Kidney tubule cell (primary cell): ENCODE measurements at places on chromosomes 16 and 17.
A peak's percentile ranks its signal among the peaks of the same experiment; 100 is the strongest.

GRCh38 chr17:52027620-52028295 lies 130.8 kb downstream of the CA10 start:
- DNase-seq, result peak; percentile 86

DNA sequence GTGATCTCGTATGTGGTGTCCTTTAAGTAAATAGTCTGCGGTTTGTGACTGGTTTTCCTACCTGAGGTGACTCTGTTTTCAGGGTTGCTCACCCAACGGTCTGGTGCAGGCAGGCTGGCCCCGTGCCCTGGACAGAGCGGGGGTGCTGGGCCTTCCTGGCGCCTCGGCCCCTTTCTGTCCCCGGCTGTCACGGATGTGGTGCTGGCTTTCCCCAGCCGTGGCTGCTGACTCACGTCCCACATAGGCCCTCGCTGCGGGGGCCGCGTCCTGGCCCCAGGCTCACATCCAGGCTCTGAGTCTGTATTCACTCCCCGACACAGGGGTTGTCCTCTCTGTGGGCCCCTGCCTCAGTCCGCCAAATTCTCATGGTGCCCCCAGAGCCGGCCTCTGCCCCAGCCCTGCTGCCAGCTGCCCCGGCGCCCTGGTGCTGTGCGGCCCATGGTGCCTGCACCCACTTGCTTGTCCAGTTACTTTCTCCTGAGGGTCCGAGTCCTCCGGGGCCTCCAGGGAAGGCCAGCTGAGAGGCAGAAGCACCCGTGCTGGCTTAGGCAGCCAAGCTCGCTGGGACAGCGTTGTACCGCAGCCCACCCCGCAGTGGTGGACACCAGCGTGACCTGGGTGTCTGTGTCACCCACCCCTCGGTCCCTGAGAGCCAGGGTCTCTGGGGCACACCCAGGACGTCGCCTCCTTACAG lies 5.9 kb downstream of the CHMP6 start:
- DNase-seq, result no peak

DNA sequence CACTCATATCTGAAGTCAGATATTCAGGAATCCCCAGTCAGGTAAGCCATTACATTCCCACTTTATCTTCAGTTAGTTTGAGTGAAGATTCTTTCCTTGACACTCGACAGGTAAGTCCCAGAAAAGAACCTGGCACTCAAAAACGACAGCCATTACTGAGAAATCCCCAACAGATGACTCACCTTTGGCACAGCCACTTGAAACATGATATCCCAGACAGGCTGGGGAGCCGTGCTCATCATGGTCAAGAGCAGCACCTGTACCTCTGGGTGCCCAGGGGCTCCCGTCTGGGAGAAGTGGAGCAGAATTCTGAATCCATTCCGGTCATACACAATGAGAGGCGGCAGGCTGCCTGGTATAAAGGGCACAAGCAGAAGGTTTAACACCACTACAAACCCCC lies 16.8 kb upstream of the COG7 start:
- DNase-seq, result peak; percentile 80

- no peak for DNase-seq
Measured at GRCh38 chr17:45930420-45930951, 36.1 kb downstream of the MAPT start.

- no peak for DNase-seq
Measured at GRCh38 chr17:48927978-48928745, 16.5 kb downstream of the SNF8 start.

GRCh38 chr17:66948061-66948750 lies 16.3 kb upstream of the CACNG4 start:
- DNase-seq, result no peak

- no peak for DNase-seq
Measured at GRCh38 chr17:13952009-13952750, 117.1 kb upstream of the COX10 start.

- DNase-seq, result no peak
Measured at GRCh38 chr16:57724531-57724930, 11.0 kb upstream of the KATNB1 start.
